ENCODE measurements at places on chromosomes 4 and X. TPM values are rescaled to one million over a fixed set of nuclear protein-coding genes. Genes with fewer than 3 reads are reported as not detected.

- H3K27ac ChIP-seq: no peak overlapping the region
- H3K4me3 ChIP-seq: no peak overlapping the region
- no peak for DNase-seq
- H3K27me3 ChIP-seq: no peaks in the 10 kb centered on the region
- H3K36me3 ChIP-seq: no peaks in the 10 kb centered on the region
These were observed 433.6 kb downstream of the MAGEB5 start for GRCh38 chrX:26649534-26649933.

GRCh38 chr4:130044788-130045531, 949.0 kb downstream of the C4orf33 start:
- no peak for DNase-seq
- H3K4me1 ChIP-seq: no peaks in the 10 kb centered on the region
- H3K27me3 ChIP-seq: no peaks in the 10 kb centered on the region
- no peak overlapping the region for H3K4me3 ChIP-seq
- H3K36me3 ChIP-seq: no peaks in the 10 kb centered on the region

DNA sequence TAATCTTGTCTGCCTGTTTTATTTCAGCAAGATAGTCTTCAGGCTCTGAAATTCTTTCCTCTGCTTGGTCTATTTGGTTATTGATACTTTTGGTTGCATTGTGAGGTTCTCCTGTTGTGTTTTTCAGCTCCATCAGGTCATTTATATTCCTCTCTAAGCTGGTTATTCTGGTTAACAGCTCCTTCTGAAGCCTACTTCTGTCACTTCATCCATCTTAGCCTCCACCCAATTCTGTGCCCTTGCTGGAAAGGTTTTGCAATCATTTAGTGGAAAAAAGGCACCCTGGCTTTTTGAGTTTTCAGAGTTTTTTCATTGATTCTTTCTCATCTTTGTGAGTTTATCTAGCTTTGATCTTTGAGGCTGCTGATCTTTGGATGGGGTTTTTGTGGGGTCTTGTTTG, 647.7 kb downstream of the SPRY1 start:
- no peaks in the 10 kb centered on the region for H3K36me3 ChIP-seq
- no peaks in the 10 kb centered on the region for H3K27me3 ChIP-seq
- H3K4me1 ChIP-seq: no peaks in the 10 kb centered on the region

DNA sequence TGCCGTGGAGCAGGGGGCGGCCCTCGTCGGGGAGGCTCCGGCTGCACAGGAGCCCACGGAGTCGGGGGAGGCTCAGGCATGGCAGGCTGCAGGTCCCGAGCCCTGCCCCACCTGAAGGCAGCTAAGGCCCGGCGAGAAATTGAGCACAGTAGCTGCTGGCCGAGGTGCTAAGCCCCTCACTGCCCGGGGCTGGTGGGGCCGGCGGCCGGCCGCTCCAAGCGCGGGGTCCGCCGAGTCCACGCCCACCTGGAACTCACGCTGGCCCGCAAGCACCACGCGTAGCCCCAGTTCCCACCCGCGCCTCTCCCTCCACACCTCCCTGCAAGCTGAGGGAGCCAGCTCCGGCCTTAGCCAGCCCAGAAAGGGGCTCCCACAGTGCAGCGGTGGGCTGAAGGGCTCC, 589.4 kb downstream of the PPP4R3C start:
- H3K4me1 ChIP-seq: no peaks in the 10 kb centered on the region
- DNase-seq: no peak
- no peak overlapping the region for H3K4me3 ChIP-seq

DNA sequence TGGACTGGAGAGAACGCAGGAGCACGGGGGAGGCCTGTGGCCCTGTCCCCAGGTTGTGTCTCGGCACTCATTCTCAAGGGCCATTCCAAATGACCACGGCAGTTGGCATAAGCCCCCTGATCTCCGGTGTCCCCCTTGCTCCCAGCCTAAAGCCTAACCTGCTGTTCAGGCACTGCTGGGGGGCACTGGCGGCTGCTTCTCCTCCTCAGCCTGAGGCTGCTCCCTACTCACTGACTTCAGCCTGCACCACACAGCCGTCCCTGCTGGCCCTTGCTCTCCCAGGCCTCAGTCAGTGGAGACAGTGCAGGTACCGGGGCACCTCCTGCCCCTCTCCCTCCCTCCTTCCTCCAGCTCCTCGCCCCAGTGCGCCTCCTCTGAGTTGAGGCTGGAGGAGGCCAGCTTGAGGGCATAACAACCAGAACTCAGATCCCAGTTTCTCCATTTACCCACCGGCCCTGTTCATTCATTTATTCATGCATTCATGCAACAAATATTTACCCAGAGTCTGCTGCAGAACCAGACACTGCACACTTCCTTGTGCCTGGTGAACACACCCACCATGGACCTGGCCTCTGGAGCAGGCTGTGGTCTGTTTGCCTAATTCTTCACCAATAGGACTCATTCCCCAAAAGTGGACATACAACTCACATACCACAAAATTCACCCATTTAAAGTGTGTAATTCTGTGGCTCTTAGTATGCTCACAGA, 65.0 kb downstream of the CPZ start:
- H3K27me3 ChIP-seq: peaks cover 66% of the 10 kb centered on the region
- H3K4me1 ChIP-seq: no peaks in the 10 kb centered on the region
- H3K36me3 ChIP-seq: no peaks in the 10 kb centered on the region
- H3K4me3 ChIP-seq: no peak overlapping the region

DNA sequence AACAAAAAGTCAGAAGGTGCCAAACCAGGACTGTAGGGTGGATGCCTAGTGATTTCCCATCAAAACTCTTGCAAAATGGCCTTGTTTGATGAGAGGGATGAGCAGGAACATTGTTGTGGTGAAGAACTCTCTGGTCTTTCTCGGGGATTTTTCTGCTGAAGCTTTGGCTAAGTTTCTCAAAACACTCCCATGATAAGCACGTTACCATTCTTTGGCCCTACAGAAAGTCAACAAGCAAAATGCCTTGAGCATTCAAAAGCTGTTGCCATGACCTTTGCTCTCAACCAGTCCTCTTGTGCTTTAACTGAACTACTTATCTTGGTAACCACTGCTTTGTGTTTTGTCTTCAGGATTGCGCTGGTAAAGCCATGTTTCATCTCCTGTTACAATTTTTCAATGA, 3.0 kb upstream of the SEC31A start:
- H3K36me3 ChIP-seq: peaks cover 38% of the 10 kb centered on the region
- H3K4me1 ChIP-seq: peaks cover 44% of the 10 kb centered on the region
- no peak for DNase-seq
- H3K27me3 ChIP-seq: no peaks in the 10 kb centered on the region

GRCh38 chrX:87626996-87627395, 109.4 kb downstream of the KLHL4 start:
- no peak overlapping the region for H3K4me3 ChIP-seq
- H3K27ac ChIP-seq: no peak overlapping the region
- no peaks in the 10 kb centered on the region for H3K27me3 ChIP-seq
- H3K4me1 ChIP-seq: no peaks in the 10 kb centered on the region
- DNase-seq: no peak

GRCh38 chrX:38890326-38890725, 89.1 kb downstream of the MID1IP1 start:
- H3K36me3 ChIP-seq: no peaks in the 10 kb centered on the region
- no peak overlapping the region for H3K4me3 ChIP-seq
- H3K27me3 ChIP-seq: no peaks in the 10 kb centered on the region
- no peak for DNase-seq
- H3K4me1 ChIP-seq: no peaks in the 10 kb centered on the region

DNA sequence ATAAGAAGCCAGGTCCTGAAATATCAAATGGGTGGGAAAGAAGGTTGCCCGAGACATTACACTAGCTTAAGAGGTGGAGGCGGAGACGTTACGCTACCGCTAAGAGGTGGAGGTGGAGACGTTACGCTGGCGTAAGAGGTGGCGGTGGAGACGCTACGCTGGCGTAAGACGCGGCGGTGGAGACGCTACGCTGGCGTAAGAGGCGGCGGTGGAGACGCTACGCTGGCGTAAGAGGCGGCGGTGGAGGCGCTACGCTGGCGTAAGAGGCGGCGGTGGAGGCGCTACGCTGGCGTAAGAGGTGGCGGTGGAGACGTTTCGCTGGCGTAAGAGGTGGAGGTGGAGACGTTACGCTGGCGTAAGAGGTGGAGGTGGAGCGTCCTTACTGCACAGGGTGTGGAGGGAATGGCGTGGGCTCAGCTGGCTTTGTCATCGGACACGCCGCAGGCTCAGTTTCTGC, 12.8 kb downstream of the CYP4V2 start:
- peak overlapping the region; percentile 53 for H3K4me3 ChIP-seq
- no peaks in the 10 kb centered on the region for H3K4me1 ChIP-seq
- H3K27ac ChIP-seq: no peak overlapping the region
- peaks cover 9% of the 10 kb centered on the region for H3K36me3 ChIP-seq

DNA sequence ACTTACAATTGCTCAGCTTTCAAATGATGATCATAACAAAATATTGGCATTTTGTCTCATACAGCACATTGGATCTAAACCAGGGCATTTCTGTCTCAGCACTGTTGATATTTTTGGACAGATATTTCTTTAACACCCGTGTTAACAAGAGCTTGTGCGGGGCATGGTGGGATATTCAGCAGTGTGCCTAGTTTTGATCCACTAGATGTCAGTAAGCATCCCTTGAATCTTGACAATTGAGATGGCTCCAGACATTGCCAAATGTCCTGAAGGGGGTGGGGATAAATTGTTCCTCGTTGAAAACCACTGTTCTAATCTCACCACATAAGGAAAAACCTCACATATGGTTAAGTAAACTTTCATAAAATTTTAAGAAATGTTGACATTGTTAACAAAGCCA, 806.3 kb downstream of the STIM2 start:
- DNase-seq: no peak
- no peaks in the 10 kb centered on the region for H3K36me3 ChIP-seq
- H3K27ac ChIP-seq: no peak overlapping the region
- H3K4me1 ChIP-seq: no peaks in the 10 kb centered on the region
- no peak overlapping the region for H3K4me3 ChIP-seq

- no peaks in the 10 kb centered on the region for H3K27me3 ChIP-seq
- H3K27ac ChIP-seq: peak overlapping the region; percentile 17
- no peak for DNase-seq
These were observed 97.4 kb downstream of the COL4A5 start for GRCh38 chrX:108537005-108537404.

DNA sequence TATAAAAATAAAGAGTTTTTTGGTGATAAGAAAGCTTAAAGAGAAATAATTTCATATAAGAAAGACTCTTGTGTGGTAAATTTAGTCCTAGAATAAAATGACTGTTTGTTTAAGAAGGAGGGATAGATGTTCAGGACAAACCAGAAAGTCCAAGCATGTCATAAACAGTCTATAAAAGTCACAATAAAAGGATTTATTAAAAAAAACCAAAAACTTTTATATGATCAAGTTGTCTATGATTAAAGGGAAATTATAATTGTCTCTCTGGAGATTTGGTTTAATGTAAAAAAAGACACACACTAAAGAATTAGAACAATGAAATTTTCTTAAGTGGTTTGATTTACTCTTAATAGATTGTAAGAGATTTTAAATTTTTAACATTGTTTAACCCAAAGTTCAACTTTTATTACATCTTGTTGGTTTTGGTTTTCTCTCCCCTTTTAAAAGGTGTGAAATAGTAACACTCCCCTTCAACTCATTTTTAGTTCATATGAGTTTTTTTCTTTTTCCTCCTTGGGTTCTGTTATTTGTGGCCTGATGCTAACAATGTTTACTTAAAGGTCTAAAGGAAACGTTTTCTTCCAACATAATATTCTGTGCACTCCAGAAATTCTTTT, 89.7 kb downstream of the PDHA2 start:
- H3K27ac ChIP-seq: no peak overlapping the region
- H3K36me3 ChIP-seq: no peaks in the 10 kb centered on the region
- H3K4me3 ChIP-seq: no peak overlapping the region

GRCh38 chr4:26860922-26861433, 337 bp downstream of the STIM2 start:
- H3K27me3 ChIP-seq: no peaks in the 10 kb centered on the region
- H3K4me3 ChIP-seq: peak overlapping the region; percentile 79
- peaks cover 58% of the 10 kb centered on the region for H3K4me1 ChIP-seq
- DNase-seq: no peak

GRCh38 chr4:94525993-94526728, 74.4 kb downstream of the PDLIM5 start:
- no peak for DNase-seq
- peaks cover 84% of the 10 kb centered on the region for H3K4me1 ChIP-seq
- H3K4me3 ChIP-seq: peak overlapping the region; percentile 6
- no peaks in the 10 kb centered on the region for H3K36me3 ChIP-seq

DNA sequence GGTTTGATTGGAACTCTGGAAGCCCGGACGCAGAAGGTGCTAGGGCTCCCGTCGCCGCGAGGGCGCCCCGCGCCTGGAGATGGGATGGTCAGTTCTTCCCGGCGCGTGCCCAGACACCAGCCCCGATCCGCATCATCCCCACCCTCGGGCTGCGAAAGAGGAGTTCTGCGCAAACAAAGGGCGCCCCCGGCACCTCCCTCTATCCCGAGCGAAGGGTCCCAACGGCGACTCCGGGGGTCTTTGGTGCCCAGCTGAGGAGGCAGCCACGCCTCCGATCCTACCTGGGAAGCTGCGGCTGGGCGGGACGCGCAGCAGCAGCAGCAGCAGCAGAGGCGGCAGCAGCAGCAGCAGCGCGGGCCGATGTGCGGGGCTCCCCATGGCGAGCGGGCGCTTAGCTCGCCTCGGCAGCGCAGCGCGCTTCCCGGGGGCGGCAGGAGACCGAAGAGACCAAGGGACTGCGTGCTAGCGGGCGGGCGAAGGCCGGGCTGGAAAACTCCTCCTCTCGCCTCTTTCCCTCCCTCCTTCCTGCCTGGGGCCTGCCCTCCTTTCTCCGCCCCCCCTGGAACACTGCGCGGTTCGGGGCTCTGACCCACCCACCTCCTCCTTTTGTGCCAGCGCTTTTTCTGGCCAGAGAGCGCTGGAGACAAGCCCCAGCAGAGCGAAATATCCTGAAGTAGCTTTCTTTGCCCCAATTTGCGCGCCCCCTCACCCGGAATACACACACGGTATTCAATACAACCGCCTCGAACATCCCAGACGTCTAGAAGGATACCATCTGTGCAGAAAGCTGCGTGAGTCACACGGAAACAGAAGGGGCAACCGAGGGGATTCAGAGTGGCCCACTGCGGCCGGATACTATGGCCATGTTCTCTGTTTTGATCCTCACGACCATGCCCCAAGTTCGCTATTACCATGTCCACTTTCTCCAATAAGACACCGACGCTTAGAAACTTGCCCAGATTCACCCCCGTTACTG, at the start of gene SRPX:
Gene SRPX, minus strand, starts transcription at position 457 of the 976 bp plus-strand sequence. Its CDS starts 79 bp downstream, at position 378.
- H3K27ac ChIP-seq: peak within 1 kb of the TSS; percentile 51
- H3K4me3 ChIP-seq: peak within 1 kb of the TSS; percentile 58
- DNase-seq: no peak
- peaks cover 14% of the 10 kb centered on the region for H3K4me1 ChIP-seq
- H3K27me3 ChIP-seq: peaks cover 6% of the 10 kb centered on the region
- H3K36me3 ChIP-seq: no peaks in the 10 kb centered on the region

GRCh38 chr4:157838366-157838765, 334.5 kb downstream of the GASK1B start:
- no peaks in the 10 kb centered on the region for H3K27me3 ChIP-seq
- no peak for DNase-seq
- no peak overlapping the region for H3K27ac ChIP-seq
- no peaks in the 10 kb centered on the region for H3K4me1 ChIP-seq
- no peak overlapping the region for H3K4me3 ChIP-seq
- H3K36me3 ChIP-seq: no peaks in the 10 kb centered on the region

The CT45A3 gene
- total RNA-seq: not detected

The MTCP1 gene
- total RNA-seq: 2.5 TPM

The GPC4 gene
- 91.2 TPM for total RNA-seq

The SOD3 gene
- 1,012 TPM for total RNA-seq

The GYPE gene
- total RNA-seq: not detected

The FAM133A gene
- total RNA-seq: not detected

The MAGEB17 gene
- total RNA-seq: 1.7 TPM

The LRIT3 gene
- total RNA-seq: 0.17 TPM

The ANTXR2 gene
- total RNA-seq: 331 TPM

Data from esophagus muscularis mucosa (tissue), 4 donors.